ENCODE measurements at places on chromosomes 12 and 14.

GRCh38 chr12:21865846-21866245 is 75.4 kb downstream of the ABCC9 start:
- DNase-seq = no peak

DNA sequence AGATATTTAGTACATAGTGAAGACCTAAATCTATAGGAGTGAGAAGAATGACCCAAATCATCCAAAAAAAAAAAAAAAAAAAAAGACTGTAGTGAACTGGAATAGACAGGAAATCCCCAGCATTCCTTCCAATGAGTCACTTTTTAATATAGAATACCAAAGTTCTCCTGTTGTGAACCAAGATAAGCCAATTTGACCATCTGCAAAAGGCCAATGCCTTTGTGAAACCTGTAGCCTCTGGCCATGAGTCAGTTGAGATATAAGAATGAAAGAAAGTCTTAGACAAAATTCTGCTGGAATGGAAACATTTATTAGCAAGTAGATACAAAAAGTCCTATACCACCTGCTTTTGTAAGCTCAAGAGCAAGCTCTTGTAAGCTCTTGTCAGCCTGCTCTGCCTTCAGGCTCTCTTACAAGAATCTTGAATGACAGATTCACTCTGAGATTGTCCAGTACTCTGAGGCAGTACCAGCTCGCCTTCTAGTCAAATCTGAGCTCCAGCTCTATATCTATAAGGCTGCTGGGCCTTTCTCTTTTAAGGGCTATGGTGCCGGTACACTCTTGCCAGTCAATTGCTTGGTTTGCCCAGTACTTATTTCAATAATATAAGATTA is 243.0 kb upstream of the TMTC1 start:
- DNase-seq = peak; percentile 88

DNA sequence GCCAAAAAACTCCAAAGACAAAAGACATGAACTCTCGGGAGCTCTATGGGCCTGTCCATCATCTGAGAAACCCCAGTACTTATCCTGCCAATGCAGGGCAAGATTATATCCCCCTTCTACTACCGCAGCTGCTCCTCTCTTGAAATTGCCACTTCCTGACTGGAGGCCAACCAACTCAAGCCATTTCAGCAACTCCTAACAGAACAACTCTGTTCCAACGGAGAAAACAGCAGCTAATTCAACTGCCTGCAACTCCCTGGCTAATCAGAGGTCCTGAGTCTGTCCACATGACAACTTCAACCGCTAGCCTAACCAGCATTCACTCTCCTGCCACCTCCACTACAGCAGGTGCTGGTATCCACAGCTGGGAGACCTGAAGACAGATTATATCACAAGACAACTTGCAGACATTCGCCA is 24.1 kb downstream of the CEP83 start:
- DNase-seq = peak; percentile 18

- peak; percentile 10 for DNase-seq
These were observed at the start of gene LRRC9 for GRCh38 chr14:59919570-59920377. LRRC9 (plus strand) TSS chr14:59920144.

DNA sequence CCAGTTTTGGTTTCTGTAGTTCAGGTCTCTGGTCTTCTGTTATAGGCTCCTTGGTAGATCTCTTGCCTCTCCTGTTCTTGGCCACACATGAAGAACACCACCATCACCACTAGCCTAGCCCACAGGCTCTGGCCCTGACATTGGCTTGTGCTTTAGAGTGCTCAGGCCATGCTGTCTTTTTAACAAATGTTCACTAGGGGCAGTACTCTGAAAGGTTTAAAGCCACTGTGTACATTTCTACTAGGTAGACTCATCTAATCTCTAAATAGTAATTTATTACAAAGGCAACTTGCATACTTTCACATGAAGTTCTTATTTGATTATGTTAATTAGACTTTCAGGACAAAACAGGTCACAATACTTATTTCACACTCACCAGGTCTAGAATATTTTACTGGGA is 38.3 kb downstream of the PDE6H start:
- no peak for DNase-seq

- DNase-seq = no peak
These were observed 35.2 kb downstream of the ASCL1 start for GRCh38 chr12:102992720-102993119.

DNA sequence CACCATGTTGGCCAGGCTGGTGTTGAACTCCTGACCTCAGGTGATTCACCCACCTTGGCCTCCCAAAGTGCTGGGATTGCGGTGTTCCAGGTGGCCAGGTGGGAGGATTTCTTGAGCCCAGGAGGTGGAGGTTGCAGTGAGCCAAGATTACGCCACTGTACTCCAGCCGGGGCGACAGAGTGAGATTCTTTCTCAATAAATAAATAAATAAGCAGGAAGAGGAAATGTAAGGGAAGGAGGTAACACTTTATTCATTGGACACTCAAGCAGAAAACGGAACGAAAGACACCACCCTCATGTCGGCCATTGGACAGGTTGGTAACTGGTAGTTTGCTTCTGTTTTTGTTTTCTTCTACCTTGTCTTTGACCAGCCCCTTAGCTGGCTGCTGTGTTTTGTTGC is 13.0 kb upstream of the NFATC4 start:
- no peak for DNase-seq

DNA sequence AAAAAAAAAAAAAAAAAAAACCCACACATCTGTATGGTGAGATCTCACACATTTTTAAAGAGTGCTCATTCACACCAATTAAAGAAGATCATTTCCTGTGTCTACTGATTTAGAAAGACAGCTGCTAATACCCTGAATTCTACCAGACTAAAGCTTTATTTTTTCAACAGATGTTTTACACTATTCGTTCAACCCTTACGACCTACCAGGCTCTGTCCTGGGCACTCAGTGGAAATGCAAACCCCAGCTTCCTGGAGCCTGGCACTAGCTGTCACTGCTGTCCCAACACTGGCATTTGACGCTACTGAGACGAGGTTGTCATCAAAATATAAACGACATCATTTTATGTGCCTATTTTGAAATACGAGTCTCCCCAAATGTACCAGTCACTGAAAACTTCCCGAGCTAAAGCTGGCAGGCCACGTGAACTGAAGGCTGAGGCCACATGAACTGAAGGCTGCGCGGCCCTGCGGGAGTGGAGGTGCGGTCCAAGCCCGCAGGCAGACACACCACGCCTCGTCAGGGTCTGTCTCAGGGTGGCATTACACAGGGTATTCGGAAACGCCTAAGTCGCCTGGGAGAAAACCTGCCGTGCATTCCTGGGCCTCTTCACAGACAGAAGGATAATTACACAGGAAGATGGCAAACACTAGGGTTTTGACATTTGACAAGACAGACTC is 27.2 kb downstream of the SLC15A4 start:
- no peak for DNase-seq

DNA sequence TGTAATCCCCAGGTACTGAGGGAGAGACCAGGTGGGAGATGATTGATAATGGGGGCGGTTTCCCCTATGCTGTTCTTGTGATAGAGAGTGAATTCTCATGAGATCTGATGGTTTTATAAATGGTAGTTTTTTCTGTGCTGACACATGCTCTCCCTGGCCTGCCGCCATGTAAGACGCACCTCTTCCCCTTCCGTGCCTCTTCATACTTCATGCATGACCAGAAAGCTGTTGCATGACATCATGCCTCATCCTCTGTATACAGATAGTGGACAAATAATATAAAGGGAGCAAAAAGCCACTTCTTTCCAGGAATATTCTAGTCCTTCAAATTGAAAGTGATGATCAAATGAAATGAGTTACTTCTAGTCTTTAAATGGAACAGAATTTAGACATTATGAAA is 47.3 kb upstream of the LRIG3 start:
- DNase-seq = peak; percentile 44

- no peak for DNase-seq
These were observed 4.5 kb upstream of the SIX1 start for GRCh38 chr14:60653701-60654161.

- no peak for DNase-seq
These were observed 342.5 kb downstream of the RMST start for GRCh38 chr12:97805146-97805545.

DNA sequence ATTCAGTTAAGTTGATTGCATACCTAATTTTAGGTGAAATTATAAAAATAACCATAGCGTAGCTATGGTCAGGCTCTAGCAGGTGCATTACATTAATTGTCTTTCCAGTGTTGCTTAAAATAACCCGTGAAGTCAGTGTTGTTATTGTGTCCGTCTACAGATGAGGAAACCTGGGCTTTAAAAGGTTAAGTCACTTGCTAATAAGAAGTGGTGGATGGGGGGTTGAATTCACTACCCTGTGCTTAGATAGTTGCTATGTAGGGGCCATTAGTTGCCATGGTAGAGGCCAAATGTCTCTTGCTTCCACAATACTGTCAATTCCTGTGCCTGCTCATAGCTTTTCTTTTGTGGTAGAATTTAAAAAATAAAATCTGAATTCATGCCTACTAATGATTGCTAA is 174.8 kb downstream of the PELI2 start:
- no peak for DNase-seq

DNA sequence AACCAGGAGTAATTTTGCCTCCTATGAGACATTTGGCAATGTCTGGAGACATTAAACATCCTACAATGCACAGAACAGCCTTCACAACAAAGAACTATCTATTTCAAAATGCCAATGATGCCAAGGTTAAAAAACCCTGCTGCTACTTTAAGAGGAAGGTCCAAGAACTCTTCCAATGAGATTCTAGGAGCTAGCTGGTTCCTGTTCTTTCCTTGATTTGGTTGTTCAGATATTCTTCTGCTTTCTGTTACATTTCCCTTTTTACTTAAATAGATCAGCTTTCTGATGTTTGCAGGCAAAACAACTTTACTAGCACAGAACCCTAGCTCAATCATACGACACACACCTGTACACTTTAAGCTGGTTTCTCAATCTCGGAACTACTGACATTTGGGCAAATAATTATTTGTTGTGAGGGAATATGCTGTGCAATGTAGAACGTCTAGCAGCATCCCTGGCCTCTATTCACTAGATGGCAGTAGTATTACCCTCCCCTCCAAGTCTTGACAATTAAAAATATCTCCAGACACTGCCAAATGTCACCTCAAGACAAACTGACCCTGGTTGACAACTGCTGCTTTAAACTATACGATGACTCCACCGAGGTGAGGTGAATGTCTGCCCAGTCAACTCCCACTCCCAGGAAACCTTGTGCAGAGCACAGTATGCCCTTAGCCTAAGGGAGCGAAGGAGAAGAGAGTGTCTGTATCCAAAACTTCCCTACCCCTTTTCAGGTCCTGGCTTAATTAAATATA is 4.4 kb downstream of the BLTP3B start:
- DNase-seq = peak; percentile 34

DNA sequence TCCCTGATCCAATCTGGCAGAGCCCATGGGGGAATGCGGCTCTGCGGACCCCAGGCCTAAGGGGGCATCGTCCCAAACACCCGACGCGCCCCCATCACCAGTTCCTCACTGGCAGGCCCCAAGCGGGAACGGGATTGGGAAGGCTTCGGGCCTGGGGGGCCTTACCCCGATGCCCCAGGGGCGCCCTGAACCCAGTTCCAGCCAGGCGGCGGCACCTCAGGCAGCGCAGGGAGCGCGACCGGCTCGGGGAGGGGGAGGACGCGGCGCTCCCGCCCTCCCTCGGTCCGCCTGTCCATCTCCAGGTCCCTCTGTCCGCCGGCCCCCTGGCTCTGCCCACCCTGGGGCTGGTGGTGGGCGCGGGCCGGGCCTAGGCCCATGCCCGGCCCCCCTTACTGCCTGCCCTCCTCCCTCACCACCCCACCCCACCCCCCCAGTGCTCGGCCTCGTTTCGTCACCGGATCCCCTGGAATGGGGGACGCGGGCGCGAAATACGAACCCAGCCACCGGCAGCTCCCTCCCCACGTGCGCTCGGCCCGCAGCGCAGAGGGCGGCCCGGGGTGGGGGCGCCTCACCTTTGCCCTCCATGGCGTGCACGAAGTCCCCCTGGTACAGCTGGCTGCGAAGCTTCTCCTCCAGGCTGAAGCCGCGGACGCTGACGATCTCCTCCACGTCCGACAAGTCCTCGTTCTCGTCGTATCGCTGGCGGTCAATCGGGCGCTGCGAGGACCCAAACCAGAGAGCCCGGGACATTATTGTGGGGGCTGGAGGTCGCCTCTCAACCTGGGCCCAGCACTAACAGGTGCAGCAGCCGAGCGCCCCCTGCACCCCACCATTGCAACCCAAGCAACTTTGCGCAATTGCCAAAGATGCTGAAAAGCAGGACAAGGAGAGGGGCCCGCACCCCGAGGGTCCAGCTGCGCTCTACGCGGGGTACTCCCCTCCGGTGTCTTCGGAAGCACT is 2.3 kb downstream of the KDM2B start:
- peak; percentile 35 for DNase-seq

DNA sequence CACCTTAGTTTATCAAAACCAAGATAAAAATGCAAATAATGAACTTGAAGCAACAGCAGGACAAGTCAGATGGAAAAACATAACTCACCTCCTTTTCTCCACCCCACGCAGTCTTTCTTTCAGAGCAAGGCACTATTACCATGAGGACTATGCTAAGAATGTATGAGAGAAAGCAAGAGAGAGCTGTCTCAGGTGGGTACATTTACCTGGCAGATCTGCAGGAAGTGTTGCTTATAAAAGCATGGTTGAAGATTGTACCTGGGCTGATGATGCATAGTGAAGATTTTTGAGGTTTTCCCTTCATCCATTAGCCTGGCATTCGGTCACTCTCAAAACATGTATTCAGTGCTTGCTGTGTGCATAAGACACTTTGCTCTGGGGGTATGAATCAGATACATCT is 68.8 kb upstream of the IFNG-AS1 start:
- no peak for DNase-seq

DNA sequence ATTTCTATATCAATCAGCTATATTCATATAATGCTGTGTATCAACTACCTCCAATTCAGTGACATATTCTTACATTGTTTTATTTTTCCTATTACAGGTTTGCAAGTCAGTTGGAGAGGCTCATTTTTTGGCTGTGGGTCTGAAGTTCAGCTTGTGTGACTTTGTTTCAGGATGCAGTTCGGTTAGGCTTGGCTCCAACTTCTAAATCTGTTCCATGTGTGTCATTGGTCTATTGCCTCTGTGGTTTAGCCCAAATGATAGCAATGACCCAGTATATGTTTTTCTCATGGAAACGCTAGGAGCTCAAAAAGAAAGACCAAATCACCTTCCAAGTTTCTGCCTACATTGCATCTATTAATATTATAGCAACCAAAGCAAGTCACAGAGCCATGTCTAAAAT is 848.6 kb upstream of the LRFN5 start:
- no peak for DNase-seq

DNA sequence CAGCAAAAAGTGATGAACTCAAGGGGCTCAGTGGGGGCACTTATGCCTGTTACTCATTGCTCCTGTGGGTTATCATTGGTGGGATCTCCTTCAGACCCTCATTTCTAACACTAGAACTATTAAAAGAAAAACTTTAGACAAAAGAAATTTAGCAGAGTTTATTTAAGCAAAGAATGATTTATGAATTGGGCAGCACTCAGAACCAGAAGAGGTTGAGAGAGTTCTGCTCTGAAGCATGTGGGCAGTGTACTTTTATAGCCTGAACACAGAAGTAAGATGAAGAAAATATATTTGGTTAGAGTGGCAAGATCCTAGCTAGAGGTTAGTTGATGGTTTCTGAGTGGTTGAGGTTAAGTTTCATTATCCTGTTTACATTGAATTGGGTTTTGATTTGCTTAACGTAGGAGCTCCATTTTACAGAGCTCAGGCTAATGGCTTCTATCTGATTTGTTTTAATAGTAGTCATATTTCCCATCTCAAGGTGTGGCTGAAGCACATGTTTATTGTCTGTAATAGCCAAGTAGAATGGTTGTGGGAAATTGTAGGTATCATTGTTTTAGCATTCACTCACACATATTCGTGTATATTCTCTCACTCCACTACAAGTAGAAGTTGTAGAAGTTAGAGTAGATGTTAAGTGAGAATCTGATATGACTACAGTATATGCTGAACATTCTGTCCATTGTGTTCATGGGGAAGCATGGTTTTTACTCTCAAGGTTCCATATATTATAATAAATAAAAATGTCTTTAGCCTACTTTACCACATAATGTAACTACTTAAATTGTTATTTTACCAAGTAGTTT is 27.6 kb downstream of the LEMD3 start:
- no peak for DNase-seq

Data from fibroblast of pulmonary artery (primary cell).